ENCODE measurements at places on chromosomes 2 and 18.

GRCh38 chr2:227267410-227268115 is 57.5 kb upstream of the MFF start:
- no peak for DNase-seq

- no peak for DNase-seq
Measured at GRCh38 chr18:59905686-59906091, 5.9 kb downstream of the PMAIP1 start.

GRCh38 chr2:68627615-68628014 is 15.8 kb upstream of the PROKR1 start:
- no peak for DNase-seq

DNA sequence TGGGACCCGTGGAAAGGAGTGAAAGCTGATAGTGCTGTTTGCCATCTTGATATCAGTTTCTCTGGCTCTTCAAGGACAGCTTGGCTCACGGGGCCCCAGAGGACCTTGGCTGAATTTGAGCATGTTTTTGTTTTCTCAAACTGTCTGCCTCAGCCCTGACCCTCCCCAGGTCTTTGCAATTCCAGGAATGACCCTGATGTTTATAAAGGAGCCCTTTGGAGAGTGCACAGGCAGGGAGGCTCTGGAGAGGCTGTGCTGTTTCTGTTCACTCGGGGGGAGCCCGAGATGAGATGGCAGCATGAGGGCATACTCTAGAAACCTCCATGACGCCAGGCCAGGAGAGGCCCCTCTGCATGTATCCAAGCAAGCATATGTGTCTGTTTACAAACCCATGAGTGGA is 16.4 kb downstream of the IGFBP2 start:
- DNase-seq = no peak
